Activated naive CD4-positive, alpha-beta T cell (primary cell): ENCODE measurements at places on chromosomes 3 and 15.

DNA sequence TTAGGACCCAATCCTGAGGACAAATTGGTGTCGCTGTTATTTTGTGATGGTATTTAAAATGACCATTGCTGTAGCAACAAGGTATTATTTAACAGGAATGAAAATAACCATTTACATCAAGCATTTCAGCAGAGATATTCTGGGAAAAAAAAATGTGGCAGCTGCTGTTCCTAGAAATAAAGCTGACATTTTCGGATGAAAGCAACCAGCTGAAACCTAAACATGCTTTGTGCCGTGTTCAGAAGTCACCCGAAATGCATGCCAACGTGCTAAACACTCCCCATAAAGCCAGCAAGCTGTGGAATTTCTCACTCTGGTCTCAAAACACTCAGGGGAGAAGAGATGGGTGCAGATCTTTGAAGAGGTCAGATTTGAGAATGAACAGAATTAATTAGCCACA lies 31.5 kb upstream of the TAFA4 start:
- DNase-seq: no peak

- no peak for DNase-seq
These were observed 4.9 kb downstream of the NANOGP8 start for GRCh38 chr15:35080226-35080625.

GRCh38 chr3:53624061-53624857 lies 129.8 kb downstream of the CACNA1D start:
- DNase-seq: no peak

DNA sequence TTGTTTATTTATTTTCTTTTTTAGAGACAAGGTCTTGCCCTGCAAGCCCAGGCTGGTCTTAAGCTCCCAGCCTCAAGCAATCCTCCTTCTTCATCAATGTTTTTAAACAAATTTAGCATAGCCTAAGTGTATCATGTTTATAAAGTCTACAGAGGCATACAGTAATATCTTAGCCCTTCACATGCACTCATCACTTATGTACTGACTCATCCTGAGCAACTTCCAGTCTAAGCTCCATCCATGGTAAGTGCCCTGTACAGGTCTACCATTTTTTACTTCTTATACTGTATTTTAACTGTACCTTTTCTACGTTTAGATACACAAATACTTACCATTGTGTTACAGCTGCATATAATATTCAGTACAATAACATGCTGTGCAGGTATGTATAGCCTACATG lies 860.0 kb downstream of the FHIT start:
- no peak for DNase-seq

DNA sequence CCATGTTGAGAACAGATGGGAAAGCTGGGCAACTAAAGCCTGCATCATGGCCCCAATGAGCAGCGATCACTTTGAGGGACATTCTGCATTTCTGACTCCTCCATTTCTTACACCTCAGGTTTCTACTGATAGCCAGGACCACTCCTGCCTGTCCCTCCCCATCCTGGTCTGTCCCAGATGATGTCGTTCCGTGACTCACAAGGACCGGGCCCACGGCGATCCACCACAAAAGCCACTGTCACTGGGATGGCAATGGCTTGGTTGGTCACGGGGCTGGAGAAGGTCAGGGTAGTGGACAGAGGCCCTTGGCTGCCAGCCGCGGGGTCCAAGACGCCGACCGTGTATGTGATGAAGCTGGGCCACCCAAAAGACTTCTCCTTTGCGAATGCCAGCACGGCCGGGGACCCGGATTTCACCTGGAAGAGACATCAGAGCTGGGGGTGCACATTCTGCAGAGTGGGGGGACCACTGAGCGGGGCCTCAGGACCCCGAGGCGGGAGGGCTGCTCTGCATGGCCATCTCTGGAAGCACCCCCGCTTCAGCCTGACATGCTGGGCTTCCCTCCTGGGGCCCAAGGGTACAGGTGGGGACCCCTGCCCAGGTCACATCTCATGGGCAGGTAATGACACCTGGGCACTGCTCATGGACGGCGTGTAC lies 100.4 kb downstream of the NUP210 start:
- DNase-seq: no peak

DNA sequence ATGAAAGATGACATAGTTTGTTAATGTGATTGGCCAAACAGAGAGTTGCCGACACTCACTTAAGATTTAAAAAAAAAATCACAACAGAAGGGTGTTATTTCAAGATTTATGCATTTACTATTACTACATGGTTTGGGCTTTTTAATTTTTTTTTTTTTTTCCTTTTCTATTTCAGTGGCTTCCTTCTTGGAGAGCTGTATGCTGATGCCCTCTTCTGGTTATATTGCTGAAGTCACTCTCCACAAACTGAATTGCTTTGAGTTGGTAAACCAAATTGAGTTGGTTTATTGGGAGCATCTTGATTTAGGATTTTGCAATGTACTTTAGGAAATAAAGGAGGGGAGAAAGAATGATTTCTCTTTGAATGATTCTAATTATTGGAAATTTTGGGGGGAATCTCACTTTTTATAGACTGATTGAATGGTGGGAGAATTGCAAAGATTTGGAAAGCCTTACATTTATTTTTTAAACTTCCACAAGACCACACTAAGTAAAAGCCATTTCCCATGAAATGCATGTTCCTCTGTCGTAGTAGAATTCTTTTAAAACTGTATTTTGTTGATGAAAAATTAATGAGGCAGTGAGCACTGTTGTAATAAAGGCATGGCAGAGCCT lies 186.6 kb upstream of the FEZF2 start:
- no peak for DNase-seq

DNA sequence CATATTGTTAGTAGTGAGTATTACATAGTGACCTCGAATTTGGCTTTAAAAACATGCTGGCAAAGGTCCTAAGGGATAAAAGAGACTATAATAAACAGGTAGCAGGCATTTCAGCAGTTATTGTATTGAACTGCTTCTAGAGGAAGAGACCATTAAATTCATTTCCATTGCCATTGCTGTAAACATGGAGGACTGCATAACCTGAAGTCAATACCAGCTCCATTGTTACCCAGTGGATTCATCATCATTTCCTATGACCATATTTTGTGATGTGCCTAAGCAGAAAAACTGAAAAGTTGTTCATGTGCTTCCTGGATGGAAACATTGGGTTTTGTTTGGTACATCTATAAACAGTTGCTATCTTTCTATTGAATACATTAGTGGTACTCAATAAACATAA lies 482.5 kb upstream of the UBE2E2 start:
- DNase-seq: no peak
